CD4-positive, alpha-beta T cell treated with Interleukin-10 for 1 hour (primary cell): ENCODE measurements at places on chromosomes 4 and X.

GRCh38 chrX:133054761-133055405, 42.0 kb downstream of the USP26 start:
- no peak for DNase-seq

DNA sequence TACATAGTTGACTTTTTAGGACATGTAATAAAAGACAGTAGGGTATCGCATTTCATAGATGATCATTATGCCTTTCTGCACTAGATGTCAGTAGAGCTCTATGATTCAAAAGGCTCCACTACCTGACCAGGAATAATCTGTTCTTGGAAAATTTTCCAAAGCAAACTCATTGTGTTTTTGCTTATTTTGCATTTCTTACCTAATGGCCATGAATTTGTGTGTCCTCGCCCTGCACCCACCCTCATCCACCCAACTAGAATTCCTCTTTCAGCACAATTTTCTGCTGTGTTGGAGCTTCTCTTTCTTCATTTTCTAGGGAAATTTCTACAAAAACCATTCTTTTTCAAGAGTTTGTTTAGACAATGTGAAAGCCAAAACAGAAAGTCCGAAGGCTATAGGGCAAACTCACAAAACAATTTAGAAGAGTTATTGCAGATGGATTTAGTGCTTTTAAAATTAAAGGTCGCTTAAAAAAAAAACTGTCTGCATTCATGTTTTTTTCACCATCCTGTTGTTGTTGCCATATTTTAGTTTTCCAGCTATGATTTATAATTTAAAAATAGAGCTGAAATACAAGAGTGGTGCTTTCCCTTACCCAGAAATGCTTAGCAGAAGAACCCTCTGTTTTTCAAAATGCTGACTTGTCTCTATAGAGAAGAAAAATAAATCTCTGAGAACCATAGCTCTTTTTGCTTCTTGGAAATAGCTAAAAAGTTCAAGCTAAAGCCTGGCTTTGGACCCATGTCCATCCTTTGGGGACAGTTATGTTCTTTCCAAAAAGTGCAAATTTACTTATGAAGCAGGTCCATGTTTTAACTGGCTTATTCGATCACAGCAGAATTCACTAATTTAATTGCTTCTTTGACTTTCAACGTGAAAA, 183.7 kb downstream of the SPATA18 start:
- no peak for DNase-seq

DNA sequence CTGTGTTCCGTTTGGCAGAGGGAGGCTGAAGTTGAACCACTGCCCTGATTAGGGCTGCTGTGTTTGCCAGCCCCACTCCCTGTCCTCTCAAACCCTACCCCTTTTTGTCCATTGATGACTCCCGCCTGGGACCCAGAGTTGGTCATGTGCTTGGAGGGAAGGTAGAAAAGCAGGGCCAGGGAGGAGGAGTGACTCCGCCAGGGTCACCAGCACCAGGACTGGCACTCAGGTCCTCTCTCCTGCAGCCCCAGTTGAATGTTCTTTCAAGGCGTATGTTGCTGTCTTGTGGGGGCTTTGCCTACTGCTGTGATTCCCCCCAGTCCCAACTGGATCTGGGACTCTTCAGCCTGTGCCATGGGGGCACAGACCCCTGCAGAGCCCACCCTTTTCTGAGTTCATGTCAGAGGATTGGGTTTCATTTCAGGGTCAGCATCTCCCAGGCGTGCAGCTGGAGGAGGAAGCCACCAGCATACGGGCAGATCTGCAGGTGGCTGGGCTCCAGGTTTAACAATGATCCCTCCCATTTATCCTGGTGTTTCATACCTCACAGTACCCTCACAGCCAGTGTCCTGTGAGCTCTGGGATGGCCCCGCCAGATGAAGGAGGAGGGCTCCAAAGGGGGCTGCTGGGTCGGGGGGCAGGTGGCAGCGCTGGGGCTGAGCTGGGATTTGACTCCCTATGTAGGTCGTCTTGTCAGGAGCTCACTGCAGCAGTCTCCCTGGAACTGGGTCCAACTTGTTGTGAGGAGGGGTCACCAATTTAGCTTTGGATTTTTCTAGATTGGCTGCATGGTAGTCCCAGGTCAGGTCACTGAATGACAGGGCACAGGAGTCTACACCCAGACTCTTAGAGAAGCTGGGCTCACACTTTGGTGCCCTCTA, 55.7 kb downstream of the MSX1 start:
- no peak for DNase-seq

GRCh38 chr4:56149591-56149990, 200.8 kb downstream of the CEP135 start:
- no peak for DNase-seq

GRCh38 chr4:169133932-169134331, 123.9 kb upstream of the CBR4 start:
- no peak for DNase-seq

DNA sequence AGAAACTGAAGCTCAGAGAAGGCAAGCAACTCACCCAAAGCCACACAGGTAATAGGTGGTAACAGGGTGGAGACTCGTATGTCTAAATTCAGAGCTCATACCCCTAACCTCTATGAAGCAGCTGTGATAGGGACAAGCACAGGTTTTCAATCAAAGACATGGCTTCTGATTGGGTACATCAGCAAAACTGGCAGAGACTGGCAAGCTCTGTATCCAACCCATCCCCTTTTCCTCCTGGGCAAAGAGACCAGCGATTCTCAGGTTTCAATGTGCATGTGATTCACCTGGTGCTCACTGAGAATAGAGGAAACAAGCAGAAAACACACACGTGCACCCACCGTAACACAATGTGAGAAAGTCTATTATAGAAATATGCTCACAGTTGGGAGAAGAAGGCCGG, 153.0 kb downstream of the SMIM20 start:
- no peak for DNase-seq

- DNase-seq = no peak
These were observed 93.8 kb downstream of the SLC2A9 start for GRCh38 chr4:9927341-9928007.

GRCh38 chrX:150348365-150348764, 14.8 kb upstream of the MAMLD1 start:
- DNase-seq = no peak

DNA sequence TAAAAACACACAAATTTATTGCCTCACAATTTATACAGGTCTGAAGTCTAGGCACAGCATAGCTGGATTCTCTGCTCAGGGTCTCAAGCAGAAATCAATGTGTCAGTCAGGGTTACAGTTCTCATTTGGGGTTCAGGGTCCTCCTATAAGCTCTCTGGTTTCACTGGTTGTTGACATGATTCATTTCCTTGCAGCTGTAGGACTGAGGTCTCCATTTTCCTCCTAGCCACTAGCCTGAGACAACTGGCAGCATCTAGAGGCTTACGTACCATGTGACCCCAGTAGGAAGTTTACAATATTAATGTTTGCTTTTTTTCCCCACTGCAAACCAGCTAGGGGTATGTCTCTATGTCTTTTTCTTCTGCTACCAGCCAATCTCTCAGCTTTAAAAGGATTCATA, 102.5 kb downstream of the CPEB2 start:
- no peak for DNase-seq

DNA sequence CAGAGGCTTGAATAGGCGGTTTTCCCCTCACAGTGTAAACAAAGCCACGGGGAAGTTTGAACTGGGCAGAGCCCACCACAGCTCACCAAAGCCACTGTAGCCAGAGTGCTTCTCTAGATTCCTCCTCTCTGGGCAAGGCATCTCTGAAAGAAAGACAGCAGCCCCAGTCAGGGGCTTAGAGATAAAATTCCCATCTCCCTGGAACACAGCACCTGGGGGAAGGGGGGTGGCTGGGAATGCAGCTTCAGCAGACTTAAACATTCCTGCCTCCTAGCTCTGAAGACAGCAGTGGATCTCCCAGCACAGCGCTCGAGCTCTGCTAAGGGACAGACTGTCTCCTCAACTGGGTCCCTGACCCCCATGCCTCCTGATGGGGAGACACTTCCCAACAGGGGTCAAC, 44.0 kb upstream of the USP38 start:
- no peak for DNase-seq

DNA sequence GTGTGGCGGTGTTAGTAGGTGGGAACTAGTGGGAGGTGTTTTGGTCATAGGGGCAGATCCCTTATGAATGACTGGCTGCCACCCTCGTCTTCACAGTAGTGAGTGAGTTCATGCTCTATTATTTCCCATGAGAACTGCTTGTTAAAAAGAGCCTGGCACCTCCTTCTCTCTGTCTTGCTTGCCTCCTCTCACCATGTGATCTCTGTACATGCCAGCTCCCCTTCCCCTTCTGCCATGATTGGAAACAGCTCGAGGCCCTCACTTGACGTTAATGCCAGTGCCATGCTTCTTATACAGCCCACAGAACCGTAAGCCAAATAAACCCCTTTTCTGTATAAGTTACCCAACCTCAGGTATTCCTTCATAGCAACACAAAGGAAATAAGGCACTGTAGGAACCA, 21.7 kb downstream of the PNMA6F start:
- no peak for DNase-seq

- no peak for DNase-seq
These were observed 21.9 kb downstream of the STK26 start for GRCh38 chrX:132044953-132045352.

GRCh38 chr4:99100876-99101275, 12.3 kb upstream of the ADH5 start:
- DNase-seq = no peak

DNA sequence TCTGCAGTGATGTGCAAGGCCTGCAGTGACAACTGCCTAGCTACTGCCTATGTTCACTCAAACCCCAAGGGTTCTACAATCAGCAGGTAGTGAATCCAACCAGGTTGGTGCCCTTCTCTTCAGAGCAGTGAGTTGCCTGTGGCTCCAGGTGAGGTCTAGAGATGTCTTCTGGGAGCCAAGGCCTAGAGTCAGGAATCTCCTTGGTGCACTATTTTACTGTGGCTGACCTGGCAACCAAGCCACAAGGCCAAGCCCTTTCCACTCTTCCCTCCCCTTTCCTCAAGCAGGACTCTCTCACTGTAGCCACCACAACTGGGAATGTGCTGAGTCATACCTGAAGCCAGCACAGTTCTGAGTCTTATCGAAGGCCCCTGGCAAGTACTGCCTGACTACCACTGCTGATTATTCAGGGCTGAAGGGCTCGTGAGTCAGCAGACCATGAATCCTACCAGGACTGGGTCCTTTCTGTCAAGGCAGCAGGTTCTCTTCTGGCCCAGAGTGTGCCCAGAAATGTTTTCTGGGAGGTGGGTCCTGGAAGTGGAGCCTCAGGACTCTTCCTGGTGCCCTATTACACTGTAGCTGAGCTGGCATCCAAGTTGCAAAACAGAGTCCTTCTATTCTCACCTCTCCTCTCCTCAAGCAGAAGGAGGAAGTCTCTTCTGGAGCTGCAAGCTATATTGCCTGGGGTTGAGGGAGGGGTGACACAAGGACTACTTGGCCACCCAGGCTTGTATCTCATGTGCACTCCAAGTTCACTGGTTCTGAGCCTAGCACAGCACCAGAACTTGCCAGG, 111.6 kb downstream of the BTC start:
- DNase-seq = no peak

DNA sequence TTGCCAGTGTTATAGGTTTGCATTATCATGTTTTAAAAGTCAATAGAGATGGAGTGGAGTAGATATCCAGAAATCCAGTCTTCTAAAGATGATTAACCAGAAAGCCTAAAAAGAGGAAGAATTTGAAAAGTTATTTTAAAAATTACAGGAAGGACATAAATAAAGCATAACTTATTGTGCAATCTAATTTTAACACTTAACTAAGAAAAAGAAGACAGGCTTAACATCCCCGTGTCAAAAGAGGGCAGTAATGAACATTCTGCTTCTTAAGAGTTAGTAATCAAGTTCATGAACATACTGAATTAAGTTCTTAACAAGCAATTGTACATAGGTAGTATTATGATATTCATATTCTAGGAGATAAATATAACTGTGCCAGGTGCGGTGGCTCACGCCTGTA, 39.3 kb downstream of the ELF2 start:
- no peak for DNase-seq

- DNase-seq = no peak
These were observed 13.9 kb downstream of the QDPR start for GRCh38 chr4:17497890-17498523.

DNA sequence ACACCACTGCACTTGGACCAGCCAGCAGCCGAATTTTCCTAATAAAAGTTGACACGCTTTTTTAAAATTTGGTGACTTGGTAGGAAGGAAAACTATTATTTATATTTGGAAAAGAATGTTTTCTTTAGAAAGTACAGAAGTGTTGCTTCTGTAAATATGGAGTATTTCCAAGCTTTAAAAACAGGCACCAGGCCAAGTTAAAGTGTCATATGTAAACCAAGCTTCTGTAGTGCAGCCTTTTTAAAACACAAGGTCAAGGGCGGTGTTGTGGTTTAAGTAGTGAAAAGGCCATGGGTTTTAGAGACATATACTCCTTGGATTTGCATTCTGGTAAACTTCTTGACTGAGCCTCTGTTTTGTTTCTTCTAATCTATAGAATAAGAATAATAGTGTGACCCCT, 62.7 kb downstream of the TRIM2 start:
- no peak for DNase-seq

GRCh38 chr4:86019362-86019761, 340.5 kb downstream of the MAPK10 start:
- DNase-seq = no peak
